ENCODE measurements at places on chromosomes 12 and 14.

DNA sequence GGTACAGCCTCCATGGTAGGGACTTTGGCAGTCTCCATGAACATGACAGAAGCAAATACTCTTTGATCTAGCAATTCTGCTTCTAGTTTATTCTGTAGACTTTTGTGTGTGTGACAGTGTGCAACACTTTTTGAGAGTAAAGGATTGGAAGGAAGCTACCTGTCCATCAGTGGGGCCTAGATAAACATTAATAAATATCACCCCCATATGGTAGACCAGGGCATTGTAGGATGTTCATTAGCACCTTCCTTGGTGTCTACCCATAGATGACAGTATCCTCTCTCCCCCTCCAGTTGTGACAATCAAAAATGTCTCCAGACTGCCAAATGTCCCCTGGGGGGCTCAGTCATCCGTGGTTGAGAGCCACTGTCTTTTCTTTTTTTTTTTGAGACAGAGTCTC, 10.8 kb downstream of the SNRNP35 start:
- DNase-seq: no peak

DNA sequence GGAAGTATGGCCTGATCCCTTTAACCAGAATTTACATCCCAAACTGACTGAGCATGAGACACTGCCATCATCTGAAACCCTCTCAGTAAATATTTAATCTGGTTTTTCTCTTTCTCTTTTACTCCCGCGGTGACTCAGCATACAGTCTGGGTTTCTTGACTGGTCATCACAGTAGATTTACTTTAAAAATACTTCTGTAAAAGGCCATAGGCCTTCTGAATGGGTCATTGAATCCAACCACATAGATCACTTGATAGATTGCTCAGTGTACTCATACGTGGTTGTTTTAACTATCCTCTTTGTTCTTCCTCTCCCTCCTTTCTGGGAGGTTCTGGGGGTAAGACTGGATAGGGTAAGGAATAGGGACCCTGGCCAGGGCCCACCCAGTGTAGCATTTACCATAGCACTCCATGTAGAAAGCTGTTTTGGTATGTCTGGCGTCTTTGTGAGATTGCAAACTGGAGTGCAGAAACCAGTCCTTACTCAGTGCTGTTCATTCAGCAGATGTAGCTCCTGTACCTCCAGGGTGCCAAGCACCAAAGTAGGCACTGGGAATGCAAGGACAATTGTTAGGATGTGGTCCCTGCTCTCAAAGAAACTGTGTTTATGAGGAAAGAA, 165.7 kb downstream of the SRGAP1 start:
- DNase-seq: peak; percentile 48

- DNase-seq: peak; percentile 74
Measured at GRCh38 chr14:65356327-65356836, 56.1 kb upstream of the FUT8 start.

DNA sequence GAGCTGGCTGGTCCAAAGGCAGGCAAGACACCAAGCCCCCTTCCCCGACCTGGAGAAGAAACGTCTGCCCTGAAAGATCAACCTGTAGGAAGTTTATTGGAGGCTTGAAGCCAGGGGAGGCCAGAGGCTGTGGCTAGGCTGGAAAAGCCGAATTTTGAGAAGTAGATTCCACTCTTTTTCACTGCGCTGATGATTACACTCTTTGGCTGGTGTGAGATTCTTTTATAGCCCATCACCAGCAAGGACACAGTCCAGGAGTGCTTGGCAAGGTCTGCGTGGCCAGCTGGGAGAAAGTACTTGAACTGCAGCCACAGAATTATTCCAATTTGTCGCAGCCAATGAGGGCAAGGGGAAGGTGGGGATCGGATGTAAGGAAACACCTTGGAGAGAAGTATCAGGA, 45.0 kb downstream of the SYNE3 start:
- DNase-seq: peak; percentile 61

DNA sequence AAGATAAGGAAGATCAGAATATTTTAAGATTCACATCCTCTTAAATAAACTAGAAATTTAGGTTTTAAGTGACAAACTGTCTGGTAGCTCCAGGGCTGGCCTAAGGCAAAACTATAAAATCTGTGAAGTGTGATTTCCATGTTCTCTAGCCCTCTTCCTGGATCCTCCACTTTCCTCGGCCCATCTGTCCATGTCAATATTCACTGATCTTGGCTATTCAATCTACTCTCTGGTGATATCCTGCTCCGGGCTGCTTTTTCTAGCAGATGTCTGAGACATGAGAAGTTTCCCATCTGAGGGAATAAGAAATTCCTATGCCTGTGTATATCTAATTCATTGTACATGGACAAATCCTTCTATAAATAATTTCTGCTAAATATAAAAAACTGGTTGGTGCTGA, 500.4 kb downstream of the GALC start:
- DNase-seq: no peak

GRCh38 chr14:64215978-64216377, 78.2 kb downstream of the ESR2 start:
- no peak for DNase-seq

- peak; percentile 47 for DNase-seq
Measured at GRCh38 chr14:77485901-77486678, 12.5 kb downstream of the ISM2 start.

DNA sequence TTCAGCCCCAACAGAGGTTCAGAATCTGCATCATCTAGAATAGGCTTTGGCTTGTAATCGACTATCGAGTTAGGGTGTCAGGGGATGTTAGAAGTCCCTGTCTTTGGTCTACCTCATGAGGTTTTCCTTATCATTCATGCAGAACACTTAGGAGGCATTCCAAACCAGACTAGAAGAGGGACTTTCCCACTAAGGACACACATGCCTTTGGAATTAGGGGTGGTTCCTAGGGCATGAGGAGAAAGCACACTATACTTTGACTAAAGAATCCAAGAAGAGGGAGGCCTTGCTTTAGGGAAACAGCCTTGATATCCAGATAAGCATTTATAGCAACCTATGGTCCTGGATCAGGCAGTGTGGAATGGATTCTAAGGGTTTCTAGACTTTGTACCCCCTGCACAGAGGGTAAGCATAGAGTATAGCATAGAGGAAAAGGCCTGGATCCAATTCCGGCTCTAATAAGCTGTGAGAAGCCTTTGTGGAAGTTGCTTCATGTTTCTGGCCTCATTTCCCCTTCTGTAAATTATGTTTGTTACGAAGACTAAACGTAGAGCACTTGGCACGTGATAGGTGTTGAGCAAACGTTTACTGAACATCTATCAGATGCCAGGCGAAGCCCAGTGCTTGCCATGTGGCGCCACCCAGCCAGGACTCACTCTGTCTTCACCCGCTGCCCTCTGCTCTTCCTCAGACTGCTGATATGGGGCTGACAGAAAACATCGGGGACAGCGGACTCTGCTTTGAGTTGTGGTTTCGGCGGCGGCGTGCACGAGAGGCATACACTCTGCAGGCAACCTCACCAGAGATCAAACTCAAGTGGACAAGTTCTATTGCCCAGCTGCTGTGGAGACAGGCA, 13.2 kb downstream of the ZNF219 start:
- peak; percentile 68 for DNase-seq

DNA sequence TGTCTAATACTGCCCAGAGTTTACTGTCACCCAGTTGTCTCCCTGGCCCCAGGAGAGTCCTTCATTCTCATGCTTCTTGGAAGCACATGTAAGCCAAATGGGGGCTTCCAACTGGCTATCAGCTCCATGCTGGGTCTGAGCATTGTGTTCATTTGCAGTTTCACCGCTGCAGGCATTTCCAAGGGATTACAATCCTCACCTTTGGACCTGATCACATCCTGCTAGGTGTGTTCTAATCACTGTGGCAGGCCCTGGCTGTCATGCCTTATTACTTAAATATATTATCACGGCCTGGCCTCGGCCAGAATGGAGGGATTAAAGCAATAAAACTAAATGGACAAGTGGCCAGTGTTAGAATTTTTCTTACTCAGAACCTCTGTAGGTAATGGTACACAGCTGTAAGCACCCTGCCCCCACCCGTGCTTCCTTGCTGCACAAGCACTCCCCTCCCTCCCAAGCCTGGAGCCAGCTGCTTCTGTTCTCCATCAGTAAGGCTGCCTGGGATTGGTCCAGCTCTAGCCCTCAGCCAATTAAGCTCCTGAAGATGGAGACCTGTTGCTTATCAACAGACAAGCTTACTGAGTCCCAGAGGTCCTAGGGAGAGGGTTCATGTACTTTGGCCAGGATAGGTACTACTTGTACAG, 175.9 kb upstream of the RBM19 start:
- no peak for DNase-seq

DNA sequence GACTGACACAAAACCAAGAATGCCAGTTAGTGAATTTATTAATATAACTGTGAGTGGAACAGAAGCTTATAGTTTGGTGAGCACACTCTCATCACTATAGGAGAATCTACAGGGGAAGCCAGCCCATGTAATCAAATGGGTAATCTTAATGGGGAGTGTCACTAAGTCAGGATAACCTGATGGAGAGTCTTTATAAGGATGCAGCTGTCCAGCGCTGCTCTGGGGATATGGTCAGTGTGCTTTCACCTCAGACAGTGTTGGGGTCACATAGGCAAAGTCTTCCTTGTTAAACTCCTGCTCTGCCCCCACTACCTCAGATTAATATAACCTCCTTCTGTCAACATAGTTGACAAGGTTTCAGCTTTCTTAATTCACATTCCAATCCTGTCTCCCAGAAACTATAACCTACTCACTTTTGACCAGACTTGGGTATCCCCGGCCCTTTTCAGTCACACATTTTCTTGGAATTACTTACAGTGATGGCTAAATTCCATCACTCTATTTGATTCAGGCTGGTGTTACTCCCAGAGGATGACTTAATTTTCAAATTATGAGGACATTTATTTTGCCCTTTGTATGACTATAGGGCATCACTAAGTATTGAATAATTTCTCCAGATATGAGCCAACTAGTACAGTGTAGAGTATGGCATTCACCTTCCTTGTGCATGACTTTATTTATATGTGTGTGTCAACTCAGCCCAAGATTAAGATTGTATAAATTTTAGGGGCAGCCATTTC, 13.2 kb downstream of the STK38L start:
- peak; percentile 49 for DNase-seq

DNA sequence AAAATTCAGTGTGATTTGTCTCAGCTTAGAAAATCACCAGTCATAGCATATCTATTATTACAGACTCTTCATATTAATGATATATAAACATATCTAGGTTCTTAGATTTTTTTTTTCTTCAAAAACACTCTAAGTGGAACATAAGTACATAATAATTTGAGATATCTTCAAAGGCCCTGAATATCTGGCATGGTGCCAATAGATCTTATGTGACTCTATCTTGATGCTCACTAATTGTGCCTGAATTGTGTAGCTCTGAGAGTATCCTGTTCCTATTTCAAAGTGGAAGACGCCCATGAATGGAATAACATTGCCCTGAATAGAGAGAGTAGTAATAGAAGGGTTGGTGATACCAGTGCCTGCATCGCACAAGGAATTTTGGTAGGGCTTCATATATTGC, 1312.7 kb upstream of the USP15 start:
- DNase-seq: no peak

DNA sequence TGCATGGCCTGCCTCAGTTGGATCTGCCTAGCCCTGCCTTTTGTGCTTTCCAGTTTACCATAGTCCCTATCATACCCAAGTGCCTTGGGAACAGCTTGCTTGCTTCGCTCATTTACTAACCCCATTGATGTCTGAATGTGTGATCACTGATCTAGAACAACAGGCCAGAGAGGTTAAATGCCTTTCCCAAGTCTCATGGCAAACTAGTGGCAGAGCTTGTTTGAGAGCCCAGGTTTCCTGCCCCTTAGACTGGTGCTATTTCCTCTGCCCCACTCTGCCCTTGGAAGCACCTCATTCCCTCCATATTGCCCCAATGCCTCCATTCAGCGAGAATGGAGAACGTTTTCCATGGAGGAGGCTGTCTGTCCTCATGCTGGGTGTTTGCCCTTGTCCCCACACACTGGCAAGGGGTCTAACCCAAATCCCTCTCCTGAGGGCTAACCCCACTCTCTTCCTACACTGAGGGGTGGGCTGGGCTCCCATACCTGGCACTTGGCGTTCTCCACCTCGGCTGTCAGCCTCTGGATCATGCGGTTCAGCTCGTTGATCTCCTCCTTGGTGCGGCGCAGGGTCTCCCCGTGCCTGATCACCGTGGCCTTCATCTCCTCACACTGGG, 19.8 kb downstream of the KRT7 start:
- DNase-seq: no peak

DNA sequence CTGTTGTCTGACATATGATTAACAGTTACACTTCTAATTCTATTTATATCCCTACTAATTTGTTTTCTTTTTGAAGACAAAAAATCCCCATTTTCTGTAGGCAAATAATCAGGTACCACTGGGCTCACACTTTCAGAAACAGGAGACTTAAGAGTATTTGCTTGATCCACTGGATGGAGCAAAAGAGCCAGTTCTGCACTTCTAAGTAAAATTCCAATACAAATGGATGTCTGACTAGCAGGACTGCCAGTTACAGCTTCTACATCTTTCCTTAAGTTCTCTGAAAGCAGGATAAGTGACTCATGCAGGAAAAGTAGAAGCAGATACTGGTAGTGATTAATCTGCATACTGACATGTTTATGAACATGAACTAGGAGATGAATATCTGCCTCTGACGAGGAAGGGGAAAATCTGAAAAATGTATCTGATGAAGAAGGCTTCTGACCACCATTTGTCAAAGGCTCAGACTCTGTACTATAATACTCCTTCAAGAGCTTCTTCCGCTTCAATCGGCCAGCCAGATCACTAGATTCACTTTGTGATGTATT, 73.8 kb upstream of the ANKS1B start:
- peak; percentile 91 for DNase-seq

GRCh38 chr12:89672589-89672979, 36.1 kb downstream of the ATP2B1 start:
- DNase-seq: no peak

DNA sequence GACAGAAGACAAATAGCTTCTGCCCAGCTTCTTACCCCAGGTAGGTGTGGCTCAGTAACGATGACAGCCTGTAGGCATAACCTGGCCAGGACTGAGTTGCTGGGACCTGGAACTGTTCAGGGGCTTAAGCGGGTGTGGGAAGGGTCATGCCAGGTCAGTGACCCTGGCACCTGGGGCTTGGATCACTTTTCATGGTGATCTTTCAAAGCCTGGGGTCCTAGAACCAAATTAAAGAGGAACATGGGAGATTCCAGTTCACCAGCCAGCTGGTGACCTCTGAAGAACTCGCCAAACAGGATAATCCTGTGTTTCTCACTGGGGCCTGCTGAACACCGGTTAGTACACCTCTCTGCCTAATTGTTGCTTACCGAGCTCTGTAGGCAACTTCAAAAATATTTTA, 102.6 kb upstream of the LMNTD1 start:
- DNase-seq: no peak

GRCh38 chr12:55724226-55724939, 4.2 kb downstream of the RDH5 start:
- DNase-seq: peak; percentile 70

DNA sequence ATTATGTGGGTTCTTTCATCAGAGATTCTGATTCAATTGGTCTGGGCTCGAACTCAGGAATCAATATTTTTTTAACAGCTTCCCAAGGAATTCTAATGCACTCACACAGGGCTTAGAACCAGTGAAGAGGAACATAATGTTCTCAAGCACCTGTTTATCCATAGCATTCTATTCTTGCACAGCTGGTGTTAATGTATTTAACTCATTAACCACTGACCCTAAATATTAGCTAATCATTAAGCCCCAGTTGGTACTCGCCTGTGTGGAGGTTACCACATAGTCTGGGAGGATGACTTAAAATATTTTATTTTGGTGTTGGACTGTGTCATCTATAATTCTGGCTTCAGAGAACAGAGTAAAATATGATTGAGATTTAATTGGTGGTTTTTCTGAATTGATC, 45.3 kb downstream of the LRP6 start:
- DNase-seq: no peak
